T-cell (primary cell): ENCODE measurements at places on chromosomes 2 and 18. TPM values are rescaled to one million over a fixed set of nuclear protein-coding genes. Genes with fewer than 3 reads are reported as not detected.

The PRKAG3 gene
- not detected for total RNA-seq

GRCh38 chr18:34592961-34593382 lies 117.1 kb upstream of the DTNA start:
- H3K4me3 ChIP-seq, result no peak overlapping the region
- H3K27me3 ChIP-seq, result peaks cover 2% of the 10 kb centered on the region
- DNase-seq, result no peak
- H3K4me1 ChIP-seq, result no peaks in the 10 kb centered on the region
- H3K27ac ChIP-seq, result no peak overlapping the region

The B3GNT7 gene
- 0.53 TPM for total RNA-seq

The RGPD4 gene
- 0.32 TPM for total RNA-seq

- H3K4me3 ChIP-seq, result no peak overlapping the region
- no peaks in the 10 kb centered on the region for H3K4me1 ChIP-seq
- H3K36me3 ChIP-seq, result no peaks in the 10 kb centered on the region
- H3K27me3 ChIP-seq, result no peaks in the 10 kb centered on the region
- no peak overlapping the region for H3K27ac ChIP-seq
- no peak for DNase-seq
These were observed 105.3 kb downstream of the COMMD1 start for GRCh38 chr2:62010632-62011256.

- no peaks in the 10 kb centered on the region for H3K4me1 ChIP-seq
- no peaks in the 10 kb centered on the region for H3K36me3 ChIP-seq
- no peaks in the 10 kb centered on the region for H3K27me3 ChIP-seq
These were observed 34.0 kb upstream of the TMEM178A start for GRCh38 chr2:39631718-39632117.

DNA sequence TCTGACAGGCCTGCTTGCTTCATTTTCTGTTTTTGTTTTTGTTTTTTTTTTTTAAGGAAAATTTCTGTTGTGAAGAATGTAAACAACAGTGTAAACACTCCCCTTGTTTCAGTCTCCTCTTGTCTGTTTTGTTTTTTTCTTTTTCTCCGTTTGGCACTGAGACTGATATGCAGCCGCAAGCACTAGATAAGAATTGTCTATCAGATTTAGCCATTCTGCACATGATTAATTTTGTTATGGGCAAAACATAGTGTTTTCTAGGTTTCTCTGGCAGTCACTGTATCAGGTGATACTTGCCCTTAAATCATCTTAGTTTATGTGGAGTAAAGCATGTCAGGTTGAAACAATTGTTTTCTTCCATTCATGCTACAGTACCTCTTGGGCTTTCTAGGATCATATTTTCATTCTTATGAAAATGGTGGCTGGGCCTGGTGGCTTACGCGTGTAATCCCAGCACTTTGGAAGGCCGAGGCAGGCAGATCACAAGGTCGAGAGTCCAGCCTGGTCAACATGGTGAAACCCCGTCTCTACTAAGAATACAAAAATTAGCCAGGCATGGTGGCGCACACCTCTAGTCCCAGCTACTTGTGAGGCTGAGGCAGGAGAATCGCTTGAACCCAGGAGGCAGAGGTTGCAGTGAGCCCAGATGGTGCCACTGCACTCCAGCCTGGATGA lies 12.9 kb upstream of the RBMS1 start:
- no peak for DNase-seq
- H3K27ac ChIP-seq, result peak overlapping the region; percentile 37
- H3K4me1 ChIP-seq, result peaks cover 6% of the 10 kb centered on the region
- H3K36me3 ChIP-seq, result no peaks in the 10 kb centered on the region
- H3K4me3 ChIP-seq, result no peak overlapping the region

GRCh38 chr2:31832363-31832762 lies 178.4 kb downstream of the MEMO1 start:
- no peak for DNase-seq
- no peak overlapping the region for H3K27ac ChIP-seq

The PROKR1 gene
- not detected for total RNA-seq
